ENCODE measurements at places on chromosomes 7 and 10.

DNA sequence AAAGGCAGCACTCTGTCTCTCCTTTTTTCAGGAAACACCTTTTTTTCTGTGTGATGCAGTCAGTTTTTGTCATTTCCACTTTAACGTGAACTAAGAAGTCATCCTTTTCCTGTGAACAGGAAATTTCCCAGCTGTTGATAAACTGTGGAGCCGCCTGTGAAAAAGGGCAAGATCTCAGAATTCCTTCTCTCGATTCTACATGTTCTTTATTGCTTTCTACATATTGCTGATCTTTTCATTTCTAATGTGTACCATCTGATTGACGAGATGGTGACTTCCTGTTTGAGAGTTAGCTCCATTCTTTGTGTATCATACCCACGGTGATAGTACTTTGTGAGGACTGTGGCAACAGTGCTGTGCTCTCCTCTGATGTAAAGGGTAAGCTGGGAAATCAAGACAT, 50.4 kb downstream of the ADD3 start:
- no peak for DNase-seq

- no peak for DNase-seq
These were observed 127.2 kb upstream of the RSU1 start for GRCh38 chr10:16944402-16944801.

DNA sequence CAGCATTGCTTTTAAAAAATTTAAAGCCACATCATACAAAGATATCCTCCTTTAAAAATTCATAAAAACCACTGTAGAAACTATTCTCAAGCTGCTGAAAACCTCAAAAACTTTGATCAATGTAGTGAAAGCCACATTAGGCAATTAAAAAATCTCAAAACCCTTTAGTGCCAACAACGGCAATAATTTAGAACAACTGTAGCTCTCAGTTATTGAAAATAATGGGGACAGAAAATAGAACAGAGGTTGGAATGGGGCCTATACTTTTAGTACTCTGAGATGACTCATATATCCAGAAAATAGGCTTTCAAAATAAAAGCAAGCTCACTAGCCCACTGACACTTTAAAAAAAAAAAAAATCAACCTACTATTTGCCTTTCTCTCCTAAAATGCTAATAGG, 87.5 kb downstream of the GSAP start:
- no peak for DNase-seq

GRCh38 chr10:52940921-52941320, 168.3 kb upstream of the MBL2 start:
- DNase-seq: no peak

GRCh38 chr7:24601600-24601999, 28.3 kb downstream of the PALS2 start:
- DNase-seq: no peak

DNA sequence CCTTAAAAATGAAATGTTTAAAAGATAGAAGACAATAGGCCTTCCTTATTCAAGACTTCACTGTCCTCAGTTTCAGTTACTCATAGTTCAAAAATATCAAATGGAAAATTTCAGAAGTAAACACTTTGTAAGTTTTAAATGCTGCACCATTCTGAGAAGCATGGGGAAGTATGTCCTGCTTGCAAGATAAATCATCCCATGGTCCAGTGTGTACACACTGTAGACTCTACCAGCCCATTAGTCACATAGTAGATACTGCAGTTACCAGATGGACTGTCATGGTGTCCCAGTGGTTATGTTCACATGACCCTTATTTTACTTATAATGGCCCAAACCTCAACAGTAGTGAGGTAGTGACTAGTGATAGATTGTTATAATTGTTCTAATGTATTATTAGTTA, 69.5 kb downstream of the PTPN12 start:
- DNase-seq: no peak

DNA sequence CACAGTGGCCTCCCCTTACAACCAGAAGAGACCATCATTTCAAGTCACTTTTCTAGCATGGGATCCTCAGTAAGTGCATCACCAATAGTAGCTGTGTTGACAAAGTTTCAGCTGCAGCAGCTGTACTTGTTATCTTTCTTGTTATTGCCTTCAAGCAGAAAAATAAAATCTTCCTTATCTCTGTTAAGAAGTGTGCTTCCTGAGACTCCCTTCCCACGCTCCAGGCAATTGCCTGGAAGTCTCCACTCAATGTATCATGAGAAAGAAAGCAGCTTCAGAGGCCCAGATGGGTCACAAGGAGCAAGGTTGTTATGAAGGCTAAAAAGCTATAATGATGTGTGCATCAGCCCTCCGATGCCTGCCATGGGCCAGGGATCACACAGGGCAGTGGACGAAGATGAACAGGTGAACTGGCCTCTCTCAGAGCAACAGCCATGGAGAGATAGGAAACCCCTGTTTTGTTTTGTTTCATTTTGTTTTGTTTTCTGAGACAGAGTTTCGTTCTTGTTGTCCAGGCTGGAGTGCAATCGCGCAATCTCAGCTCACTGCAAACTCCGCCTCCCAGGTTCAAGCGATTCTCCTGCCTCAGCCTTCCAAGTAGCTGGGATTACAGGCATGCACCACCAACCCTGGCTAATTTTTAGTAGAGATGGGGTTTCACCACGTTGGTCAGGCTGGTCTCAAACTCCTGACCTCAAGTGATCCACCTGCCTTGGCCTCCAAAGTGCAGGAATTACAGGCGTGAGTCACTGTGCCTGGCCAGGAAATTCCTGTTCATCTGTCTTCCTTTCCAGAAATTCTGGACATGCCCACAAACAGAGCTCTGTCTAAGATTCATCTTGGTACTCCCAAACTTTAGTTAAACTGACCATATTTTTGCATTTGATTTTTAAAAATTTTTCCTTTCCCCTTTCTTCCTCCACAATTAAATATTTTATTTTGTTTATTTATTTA, 340.5 kb downstream of the TNS3 start:
- no peak for DNase-seq

Data from NCI-H446 treated with DMSO at 0.1 percent for 48 hours (cell line).